ENCODE measurements at places on chromosomes 16 and 17.

- no peak for DNase-seq
Observed at GRCh38 chr16:66538910-66539309, 11.0 kb downstream of the TK2 start.

DNA sequence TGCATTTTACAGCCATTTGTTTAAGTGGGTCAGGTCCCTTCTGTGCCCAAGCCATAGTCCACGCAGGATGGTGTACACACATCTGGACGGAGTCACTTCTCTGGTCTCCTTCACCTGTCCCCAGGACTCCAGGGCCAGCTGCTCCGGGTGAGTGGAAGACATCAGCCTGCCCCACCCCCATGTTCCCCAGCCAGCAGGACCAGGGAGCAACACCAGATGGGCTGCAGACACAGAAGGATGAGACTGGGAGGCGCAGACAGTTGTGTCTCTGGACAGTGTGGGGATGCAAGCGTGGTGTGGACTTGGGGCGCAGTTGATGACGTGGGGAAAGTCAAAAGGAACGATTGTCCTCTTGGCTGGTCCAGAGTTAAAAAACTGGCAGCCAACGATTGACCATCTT is 24.6 kb upstream of the WFDC1 start:
- no peak for DNase-seq

GRCh38 chr17:80782536-80783427 is 208.9 kb upstream of the CHMP6 start:
- no peak for DNase-seq

DNA sequence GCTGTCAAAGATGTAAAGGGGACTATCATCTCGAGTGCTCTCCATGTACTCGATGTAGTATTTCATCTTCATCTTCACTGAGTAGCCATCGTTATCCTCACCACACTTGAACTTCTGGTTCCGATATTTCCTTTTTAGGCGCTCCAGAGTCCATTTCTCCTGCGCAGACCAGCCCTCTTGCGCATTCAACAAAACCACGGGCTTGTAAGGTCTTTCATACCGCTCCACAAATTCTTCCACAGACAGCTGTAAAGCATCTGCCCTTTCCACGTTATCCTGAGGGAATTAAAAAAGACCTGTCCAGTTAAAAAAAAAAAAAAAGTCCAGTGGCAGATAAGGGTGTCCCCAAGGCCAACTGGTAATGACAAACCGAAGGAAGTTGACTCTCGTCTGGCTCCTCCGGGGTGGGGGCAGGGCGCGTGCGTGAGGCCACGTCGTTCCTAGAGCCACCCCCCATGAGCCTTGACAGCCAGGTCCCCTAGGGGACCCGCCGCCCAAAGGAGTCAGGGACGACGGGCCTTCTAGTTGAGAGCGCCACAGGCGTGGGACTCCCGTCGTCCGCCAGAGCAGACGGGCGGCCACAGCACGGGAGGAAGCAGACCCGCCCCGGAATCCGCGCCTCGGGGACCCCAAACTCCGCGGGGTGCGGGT is 701 bp downstream of the JMJD6 start:
- peak; percentile 64 for DNase-seq

DNA sequence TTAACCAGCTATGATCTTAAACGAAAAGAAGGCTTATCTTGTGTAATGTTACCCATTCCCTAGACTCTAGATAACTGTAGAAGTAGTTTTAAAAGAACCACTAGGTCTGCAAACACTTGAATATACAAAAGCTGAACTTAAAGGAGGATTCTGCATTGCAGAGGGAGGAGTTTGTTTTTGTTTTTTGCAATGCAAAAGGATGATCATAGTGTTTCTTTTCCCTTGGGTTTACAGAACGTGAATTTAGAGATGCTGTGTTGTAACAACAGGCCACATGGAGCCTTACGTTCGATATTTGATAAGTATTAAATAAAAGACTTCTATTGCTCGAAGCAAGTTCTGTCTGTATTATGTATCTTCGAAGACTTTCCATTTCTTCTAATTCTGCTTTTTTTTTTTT is 77.6 kb downstream of the CHD9 start:
- DNase-seq = no peak

GRCh38 chr17:55710829-55711496 is 11.7 kb downstream of the TMEM100 start:
- no peak for DNase-seq

DNA sequence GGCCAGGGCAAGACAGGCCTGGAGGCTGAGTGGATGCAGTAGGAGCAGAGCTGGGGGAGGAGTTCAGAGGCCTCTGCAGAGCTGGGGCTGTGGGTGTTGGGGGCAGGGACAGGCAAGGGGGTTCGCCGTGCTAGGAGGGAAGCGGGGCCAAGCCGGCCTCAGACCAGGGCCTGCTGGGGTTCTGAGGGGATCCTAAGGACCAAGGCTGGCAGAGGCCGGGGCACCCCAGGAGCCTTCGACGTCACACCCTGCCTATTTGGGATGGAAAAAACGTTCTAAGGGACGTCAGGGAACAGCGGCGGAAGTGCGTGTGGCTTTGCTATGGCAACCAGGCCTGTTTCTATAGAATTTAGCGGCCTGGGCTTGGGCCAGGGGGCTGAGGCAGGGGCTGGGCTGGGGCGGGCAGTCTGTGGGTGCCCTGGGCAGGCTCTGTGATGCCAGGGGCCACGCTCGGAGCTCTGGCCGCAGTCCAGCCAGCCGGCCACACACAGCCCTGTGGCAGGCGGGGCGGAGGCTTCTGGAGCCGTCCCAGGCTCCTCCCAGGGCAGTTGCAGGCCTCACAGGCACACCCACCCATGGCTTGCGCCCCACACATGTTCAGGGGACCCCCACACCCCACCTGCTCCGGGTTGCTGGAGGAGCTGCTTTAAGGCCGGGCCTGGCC is 3.7 kb downstream of the TRAF7 start:
- no peak for DNase-seq

GRCh38 chr17:9240659-9241370 is 219.5 kb downstream of the NTN1 start:
- DNase-seq = no peak

DNA sequence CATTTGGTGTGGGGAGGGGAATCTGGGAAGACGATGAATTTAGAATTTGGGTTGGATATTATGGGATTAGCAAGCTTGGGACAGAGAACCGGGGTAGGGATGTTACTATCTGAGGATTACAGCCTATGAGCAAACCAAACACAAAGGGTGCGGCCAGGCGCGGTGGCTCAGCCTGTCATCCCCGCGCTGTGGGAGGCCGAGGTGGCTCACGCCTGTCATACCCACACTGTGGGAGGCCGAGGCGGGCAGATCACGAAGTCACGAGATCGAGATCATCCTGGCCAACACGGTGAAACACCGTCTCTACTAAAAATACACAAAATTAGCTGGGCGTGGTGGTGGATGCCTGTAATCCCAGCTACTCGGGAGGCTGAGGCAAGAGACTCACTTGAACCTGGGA is 60.9 kb downstream of the VPS53 start:
- DNase-seq = no peak

DNA sequence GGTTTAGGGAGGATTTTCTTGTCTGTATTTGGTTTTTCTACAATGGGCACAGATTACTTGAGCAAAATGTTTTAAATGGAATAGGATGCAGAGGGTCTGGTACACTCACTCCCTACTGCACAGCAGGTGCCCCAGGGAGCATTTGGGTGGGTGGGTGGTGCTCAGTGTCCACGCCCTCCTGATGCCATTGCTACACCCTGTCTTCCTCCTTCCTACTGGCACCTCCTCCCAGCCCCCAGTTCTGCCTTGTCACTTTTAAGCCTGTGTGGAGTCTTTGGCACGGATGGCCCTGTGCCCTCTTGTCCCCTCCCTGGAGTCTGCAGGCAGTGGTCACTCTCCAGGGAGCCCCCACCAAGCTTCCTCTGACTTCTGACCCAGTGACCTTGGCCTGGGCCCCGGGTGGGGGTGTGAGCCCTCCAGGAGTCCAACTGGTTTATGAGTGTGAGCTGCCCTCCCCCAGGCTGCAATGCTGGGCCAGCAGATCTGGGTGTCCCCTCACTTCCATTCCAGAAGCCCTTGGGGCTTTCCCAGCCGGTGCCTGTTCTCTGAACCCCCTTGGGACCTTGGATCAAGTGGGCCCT is 15.5 kb downstream of the LLGL2 start:
- no peak for DNase-seq

DNA sequence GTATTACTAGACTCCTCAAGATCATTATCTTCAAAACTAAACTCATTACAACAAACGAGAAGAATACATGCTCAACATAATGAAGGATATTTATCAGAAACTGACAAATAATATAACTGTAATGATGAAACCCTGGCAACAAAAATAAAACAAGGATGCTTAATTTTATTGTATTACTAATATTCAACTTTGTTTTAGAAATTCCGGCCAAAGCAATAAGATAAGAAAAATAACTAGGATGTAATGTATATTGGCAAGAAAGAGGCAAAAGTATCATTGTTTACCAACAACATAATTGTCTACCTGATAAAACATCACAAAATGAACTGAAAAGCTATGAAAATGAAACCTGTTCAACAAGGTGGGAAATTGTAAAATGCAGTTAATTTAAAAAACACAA is 588.3 kb upstream of the ZFHX3 start:
- no peak for DNase-seq

DNA sequence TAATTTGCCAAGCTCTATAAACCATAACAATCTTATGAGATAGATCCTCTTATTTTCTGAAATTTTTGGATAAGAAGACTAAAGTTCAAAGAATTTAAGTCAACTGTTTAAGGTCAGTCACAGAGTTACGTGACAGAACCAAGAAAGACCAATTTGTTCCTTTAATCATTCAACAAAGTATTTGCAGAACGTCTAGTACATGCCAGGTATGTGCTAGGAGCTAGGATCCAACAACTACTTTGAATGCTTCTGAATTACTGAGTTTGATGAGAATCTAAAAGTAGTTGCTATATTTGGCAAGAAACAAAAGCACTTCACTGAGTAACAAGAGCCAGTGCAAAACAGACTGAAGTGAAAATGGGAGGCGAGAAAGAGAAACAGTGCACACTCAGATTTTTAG is 15.0 kb downstream of the GLOD4 start:
- DNase-seq = no peak

DNA sequence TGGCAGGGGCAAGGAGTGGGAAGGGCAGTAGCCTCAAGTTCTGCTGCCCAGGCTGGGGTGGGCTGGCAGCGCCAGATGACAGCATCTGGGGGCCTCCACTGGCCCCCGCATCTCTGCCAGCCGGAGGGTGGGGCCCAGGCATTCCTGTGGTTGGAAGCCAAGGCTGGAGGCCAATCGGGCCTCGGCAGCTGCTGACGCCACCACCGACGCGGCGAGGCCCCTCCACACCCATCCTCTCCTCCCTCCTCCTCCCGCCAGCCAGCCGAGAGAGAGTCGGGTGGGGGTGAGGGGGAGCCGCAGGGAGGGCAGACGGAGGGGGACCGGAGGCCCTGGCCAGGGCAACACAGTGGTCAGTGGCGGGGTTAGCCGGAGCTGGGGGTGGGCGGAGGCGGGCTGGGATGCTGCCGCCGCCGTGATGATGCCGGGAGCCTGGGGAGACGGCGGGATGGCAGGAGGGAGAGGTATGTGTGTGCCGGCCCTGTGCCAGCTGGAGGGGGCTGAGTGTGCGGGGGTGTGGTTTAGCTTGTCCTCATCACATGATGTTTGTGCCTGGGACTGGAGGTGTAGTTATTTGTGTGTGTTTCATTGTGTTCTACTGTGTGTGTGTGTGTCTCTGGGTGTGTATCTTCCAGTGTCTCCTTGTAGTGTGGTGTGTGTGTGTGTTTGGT is 36.6 kb downstream of the ARHGAP23 start:
- DNase-seq = no peak

GRCh38 chr17:2157081-2157480 is 102.2 kb downstream of the HIC1 start:
- no peak for DNase-seq

- peak; percentile 85 for DNase-seq
Observed at GRCh38 chr17:8151120-8151640, 1.0 kb downstream of the PER1 start.

DNA sequence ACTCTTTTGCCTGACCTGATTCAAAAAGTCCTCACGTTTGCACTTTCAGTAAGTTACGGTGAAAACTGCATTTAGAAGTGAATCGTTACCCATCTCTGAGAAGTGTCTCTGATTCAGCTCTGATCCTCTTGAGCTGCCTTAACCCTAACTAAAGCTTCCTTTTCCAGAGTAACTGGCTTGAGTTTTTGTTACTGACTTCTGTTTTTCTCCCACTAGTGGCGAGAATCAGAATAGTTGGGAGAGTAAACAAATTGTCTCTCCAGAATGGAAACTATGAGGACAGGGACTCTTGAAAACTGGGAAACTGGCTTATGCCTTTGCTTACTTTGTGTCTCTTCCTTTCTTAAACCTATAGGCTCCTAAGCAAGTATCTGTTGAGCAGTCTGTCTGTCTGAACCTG is 31.3 kb upstream of the KPNB1 start:
- no peak for DNase-seq

GRCh38 chr16:27706156-27706865 is 156.4 kb downstream of the KATNIP start:
- DNase-seq = no peak

- no peak for DNase-seq
Observed at GRCh38 chr16:27289669-27290068, 21.1 kb upstream of the NSMCE1 start.

DNA sequence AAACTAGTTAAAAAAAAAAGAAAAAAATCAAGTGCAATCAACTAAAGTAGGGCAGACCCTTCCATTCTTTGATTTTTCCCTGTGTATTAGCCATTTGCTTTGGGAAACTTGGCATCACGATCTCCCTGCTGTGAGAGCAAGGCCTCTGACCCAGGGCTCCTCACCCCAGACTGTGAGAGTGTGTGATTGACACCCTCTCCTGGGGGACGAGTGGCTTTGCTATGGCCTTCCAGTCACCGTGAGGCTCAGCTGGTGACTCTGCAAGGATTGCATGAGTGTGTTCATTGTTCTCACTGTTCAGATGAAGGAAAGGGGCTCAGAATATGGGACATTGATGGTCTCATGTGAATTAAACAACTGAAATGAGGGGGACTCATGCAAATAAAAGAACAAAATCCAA is 69.0 kb upstream of the BCAR1 start:
- DNase-seq = no peak

DNA sequence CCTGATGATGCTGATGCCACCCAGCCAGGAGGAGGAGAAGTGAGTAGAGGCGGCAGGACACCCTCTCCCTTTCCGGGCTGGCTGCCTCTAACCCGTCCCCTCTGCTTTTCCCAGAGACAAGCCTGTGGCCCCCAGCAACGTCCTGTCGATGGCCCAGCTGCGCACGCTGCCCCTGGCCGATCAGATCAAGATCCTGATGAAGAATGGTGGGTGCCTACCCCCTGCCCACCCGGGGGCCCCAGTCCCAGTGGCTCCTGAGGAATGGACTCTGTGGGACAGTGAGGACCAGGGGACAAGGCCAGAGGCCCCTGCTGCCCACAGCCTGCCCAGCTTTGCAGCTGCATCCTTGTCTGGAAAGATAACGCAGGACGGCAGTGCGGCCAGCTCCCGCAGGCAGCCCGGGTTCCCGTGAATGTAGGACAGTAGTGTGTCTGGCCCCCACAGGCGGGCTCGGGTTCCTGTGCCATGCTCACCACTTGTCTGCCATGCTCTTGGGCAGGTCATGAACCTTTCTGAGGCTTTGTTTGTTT is 19.9 kb downstream of the POLR3E start:
- DNase-seq = no peak

Measured in activated T-cell treated with anti-CD3 and anti-CD28 coated beads for 24 hours (primary cell).